NCI-H446 (cell line): ENCODE measurements at places on chromosomes 16 and 17.

DNA sequence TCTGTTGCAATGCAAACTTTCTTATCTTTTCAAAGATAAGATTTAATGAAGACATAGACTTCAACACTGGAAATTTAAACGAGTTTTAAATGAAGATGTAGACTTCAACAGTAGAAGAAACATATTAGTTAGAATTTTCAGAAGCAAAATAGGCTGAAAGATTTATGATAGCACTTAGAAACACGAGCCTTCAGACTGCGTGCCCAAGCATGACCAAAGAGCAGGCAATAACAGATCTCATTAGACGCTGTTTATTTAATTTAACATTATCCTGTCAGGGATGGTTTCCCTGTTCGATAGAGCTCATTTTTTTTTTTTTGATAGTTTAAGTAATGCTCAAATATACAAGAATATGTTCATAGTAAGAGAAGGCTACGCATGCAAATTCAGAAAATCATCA is 604.7 kb upstream of the SOX9 start:
- no peak for DNase-seq

- no peak for DNase-seq
Measured at GRCh38 chr17:73952082-73952479, 251.4 kb upstream of the RPL38 start.

- DNase-seq: no peak
Measured at GRCh38 chr16:21277927-21278706, at the start of gene CRYM. CRYM (minus strand) TSS chr16:21278290; CDS start chr16:21278251, 39 bp downstream.

DNA sequence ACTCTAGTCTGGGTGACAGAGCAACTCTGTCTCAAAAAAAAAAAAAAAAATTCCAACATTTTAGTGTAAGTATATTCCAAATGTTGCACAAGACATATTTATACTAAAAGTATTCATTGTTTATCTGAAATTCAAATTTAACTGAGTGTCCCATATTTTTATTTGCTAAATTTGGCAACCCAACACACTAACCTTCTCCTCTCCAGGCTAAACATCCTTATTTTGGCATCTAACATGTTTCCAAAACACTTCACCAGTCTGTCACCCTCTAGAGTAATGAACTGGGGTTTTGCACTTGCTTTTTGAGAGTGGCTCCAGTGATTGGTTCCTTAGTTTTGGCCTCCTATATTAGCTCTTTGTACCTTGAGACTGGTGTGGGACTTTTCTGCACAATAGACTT is 243.4 kb upstream of the SALL1 start:
- no peak for DNase-seq

- no peak for DNase-seq
Measured at GRCh38 chr17:57545731-57546342, 199.3 kb downstream of the CCDC182 start.

GRCh38 chr17:63533433-63534077 is 10.4 kb downstream of the KCNH6 start:
- DNase-seq: no peak

DNA sequence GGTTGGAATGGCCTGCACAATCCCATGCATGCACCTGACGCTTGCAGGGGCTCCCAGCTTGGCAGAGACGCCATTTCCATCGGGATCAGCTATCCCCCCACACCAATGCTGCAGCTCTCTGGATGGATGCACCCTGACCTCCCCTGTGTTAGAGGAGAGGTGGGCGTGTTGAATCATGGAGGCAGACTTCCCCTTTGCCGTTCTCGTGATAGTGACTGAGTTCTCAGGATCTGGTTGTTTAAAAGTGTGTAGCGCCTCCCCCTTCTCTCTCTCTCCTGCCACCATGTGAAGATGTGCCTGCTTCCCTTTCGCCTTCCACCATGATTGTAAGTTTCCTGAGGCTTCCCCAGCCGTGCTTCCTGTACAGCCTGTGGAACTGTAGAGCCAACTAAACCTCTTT is 17.8 kb upstream of the KCNH6 start:
- no peak for DNase-seq

DNA sequence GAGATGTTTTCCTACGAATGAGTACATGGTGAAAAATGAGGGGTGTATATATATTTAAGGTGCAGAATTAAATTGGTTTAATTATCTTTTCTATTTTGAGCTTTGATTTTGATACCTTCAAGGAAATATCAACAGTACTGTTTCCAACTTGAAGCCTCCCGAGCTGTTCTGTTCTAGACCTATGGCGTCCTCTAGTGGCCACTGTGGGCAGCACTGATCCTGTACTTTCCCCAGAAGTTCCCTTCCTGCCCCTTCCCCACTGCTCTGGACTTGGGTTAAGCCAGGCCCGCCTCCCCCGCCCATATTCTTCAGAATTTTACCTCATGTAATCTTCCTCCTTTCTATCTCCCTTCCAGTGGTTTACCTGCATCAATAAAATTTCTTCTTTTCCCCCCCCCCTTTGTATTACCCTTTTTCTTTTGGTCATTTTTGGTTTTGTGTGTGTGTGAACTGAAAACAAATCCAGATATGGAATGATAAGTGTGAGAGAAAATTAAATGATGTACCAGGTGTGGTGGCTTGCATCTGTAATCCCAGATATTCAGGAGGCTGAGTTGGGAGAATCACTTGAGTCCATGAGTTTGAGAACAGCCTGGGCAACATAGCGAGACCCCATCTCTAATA is 1643.5 kb downstream of the TP53TG3F start:
- DNase-seq: no peak

DNA sequence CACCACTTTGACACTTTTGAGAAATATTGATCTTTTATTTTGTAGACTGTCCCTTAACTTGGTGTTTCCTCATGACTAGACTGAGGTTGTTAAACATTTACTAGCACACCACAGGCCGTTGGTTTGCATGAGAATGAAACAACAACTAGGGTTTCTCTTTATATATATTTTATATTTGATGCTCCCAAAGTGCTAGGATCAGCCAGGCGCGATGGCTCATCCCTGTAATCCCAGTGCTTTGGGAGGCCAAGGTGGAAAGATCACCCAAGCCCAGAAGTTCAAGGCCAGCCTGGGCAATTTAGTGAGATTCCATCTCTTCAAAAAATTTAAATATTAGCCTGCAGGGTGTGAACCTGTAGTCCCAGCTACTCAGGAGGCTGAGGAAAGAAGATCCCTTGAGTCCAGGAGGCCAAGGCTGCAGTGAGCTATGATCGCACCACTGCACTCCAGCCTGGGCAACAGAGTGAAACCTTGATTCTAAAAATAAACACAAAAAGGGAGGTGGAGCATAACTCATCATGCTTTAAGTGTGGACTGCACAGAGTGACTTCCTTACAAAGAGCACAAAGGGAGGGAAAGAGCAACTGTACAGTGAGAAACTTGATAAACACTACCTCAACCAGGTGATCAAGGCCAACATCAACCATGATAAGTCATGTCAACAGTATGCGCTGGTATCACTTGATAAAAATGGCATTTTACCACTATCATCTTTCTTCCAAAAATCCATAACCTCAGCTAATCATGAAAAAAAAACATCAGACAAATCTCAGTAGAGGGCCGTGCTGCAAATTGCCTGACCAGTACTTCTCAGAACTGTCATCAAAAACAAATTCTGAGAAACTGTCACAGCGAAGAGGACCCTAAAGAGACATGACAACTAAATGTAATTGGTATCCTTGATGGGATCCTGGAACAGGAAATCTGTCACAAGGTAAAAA is 72.8 kb upstream of the ATF7IP2 start:
- DNase-seq: no peak

- DNase-seq: no peak
Measured at GRCh38 chr17:62668091-62668804, 40.8 kb downstream of the MRC2 start.

DNA sequence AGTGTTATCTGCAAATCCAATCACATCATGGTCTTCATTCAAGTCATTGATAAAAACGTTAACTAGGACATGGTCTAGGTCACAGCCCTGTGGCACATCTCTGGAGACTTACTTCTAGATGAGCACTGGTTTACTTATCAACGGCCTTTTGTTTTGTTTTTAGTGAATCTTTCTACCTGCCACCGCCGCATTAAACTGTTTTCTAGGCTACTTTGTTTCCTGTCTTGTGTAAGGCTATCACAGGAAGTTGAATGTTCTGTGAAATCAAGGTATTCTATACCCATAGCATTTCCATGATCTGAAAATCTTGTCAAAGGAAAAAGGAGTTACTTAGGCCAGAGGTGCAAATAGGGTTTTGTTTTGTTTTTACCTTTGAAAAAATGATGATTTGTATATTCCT is 26.9 kb downstream of the SOCS3 start:
- DNase-seq: no peak
